Stimulated activated CD4-positive, alpha-beta T cell treated with anti-CD3 and anti-CD28 coated beads, Interleukin-4, amount 100 ng/mL, for 4 hours (primary cell): ENCODE measurements at places on chromosomes 4 and X.

DNA sequence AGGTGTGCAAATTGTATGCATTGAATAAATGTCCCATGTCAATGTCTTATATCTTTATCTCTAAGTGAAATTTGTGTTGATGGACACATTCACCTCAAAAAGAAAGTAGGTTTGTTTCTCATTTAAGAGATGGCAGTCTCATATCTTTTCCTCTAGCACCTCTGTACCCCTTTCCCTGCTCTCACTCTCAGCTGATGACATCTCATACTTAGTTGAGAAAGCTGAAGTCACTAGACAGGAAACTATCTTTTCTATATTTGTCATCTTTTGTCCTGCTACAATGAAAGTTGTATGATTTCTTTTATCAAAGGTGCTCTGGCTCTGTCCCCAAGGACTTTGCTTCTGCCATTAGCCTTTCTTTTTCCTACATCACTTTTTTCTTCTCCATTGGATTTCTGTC lies 84.0 kb upstream of the GRPR start:
- DNase-seq: no peak

DNA sequence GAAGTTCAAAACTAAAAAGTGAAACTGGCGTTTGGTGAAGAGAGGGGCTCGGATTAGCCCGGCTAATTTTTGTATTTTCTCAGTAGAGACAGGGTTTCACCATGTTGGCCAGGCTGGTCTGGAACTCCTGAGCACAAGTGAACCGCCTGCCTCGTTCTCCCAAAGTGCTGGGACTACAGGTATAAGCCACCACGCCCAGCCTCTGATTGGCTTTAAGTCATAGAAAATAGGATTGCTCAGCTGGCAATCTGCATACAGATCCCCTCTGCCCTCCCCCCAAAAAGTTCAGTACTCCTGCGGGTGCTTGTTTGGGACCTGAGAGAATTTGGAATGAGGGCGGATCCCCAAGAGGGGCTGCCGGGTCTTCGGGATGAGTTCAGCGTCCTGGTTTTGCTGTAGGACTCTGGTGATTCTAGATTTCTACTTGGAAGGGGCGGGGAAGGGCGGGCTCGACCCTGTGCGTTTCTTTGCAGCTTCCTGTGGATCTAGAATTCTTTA lies 537 bp upstream of the PRKX start:
- DNase-seq: no peak

GRCh38 chr4:166655231-166655630 lies 579.1 kb downstream of the SPOCK3 start:
- DNase-seq: no peak

DNA sequence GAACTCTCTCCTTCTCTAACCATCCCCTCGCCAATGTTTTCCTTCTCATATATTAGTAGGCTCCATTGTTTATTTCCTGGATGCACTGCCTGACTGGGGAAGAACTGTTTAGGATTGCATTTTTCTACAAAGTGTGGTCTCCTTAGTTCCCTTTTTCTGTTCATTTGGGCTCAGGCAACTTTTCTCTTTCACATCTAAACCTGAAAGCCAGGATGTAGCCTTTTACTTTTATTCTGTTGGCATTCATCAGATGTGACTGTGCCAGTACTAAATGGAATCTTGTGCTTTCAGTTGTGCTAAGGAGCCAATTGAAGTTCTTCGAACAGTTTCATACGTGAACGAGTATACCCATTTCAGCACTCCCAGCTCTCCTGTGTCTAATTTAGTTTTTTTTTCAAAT lies 59.8 kb downstream of the DDIT4L start:
- no peak for DNase-seq

DNA sequence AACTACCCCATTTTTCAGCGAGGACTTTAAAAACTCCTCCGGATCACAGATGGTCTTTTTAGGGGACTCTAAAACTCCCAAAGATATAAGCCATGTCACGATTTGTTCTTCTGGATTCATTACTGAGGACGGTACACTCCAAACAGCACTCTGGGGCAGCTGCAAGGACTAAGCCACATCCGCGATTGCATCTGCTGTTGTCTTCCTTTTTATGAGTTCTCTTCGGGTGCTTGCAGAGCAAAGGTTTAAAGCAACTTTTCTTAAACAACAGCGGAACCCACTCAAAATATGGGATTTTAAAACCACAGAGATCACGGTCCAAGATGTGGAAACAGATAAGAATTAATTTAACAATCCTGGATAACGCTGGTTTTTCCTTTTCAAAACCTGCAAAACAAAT lies at the start of gene ARHGEF6:
TSS of gene ARHGEF6 (minus strand) at position 170 of the 400 bp plus-strand sequence. CDS start at position 120, 50 bp downstream.
- no peak for DNase-seq

GRCh38 chr4:142092941-142093340 lies 456.6 kb downstream of the IL15 start:
- DNase-seq: no peak

DNA sequence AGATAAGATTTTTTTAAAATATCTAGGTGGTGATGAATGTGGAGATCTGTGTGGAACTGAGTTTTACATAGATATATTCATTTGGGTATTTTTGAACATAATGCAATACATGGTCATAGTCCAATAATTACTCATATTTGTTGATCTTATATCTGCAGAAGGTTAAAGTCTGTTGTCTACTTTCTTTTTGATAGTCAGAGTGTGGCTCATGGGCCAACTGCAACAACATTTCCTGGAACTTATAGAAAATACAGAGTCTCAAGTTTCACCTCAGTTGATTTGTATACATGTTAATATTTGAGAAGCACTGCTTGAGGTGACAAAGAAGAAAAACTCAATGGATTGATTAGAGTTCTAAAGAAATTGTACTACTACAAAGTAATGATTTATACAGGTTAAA lies 408.4 kb downstream of the ARAP2 start:
- DNase-seq: no peak

GRCh38 chr4:105623099-105623498 lies 70.7 kb downstream of the ARHGEF38 start:
- no peak for DNase-seq

DNA sequence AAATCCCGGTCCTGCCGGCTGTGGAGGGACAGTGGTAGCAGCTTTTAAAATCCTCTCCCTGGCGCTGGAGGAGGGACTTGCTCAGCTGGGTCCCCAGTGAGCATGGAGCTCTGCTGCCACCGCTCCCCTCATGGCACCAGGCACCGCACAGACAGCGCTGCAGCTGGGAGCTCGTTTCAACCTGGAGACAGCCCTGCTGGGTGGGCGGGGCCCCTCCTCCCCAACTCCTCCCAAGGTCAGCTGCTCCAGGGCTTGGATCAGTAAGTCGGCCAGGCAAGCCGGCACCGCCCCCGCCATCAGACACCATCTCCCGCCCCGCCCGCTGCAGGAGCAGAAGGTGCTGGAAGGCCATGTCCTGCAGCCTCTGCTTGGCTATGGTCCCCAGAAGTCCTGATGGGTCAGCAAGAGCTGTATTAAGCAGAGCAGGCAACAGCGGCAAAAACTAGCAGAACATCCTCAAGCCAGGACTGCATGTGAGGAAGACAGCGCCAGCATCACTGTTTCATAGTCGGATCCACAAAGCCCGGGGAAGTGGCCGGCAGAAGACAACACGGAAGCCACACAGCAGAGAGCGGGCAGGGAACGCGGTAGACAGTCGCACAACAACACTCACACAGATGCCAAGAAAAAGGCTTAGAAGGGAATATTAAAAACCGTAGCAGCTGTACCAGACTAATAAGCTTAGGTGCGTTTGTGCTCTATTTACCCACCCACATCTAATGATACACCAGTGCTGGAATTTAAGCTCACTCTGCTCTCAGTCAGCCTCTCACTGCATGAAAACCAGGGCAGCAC lies 16.2 kb downstream of the ZFYVE28 start:
- peak; percentile 28 for DNase-seq

DNA sequence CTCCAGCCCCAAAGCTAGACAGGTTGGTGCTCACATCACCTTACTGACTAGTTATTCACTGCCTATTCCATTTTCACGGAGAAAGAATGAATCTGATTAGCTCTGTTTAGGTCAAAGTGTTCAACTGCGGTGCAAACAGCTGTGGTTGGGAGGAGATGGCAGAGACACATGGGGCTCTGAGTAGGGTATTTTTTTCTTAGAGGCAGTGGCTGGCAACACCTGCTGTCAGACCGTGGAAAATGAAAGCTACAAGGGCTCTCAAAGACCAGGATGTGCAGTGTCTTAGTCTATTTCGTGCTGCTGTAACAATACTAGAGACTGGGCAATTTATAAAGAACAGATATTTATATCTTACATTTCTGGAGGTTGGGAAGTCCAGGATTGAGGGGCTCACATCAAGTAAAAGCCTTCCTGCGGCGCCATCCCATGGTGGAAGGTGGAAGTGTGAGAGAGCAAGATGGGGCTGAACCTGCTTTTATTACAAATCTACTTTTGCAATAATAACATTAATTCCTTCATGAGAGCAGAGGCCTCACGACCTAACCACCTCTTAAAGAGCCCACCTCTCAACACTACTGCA lies 10.6 kb downstream of the NYX start:
- DNase-seq: no peak

- no peak for DNase-seq
Measured at GRCh38 chrX:64198036-64198435, 7.5 kb downstream of the AMER1 start.

- no peak for DNase-seq
Measured at GRCh38 chr4:132297346-132297745, 851.7 kb upstream of the PCDH10 start.

DNA sequence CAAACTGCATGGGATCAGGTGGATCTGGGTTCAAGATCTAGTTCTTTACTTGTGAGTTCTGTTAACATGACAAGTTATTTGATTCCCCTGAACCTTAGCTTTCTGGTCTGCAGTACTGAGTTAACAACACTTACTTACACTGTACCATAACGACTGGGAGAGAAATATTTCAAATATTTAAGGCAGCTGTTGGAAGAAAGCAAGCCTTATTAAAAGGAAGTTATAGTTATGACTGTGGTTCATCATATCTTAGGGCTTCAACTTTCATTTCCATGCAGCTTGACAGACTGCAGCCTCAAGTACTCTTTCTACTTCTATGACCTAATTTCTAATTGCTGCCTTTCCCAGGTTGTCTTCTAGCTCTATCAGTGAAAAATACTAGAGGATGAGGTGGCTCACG lies 40.0 kb upstream of the PDGFRA start:
- no peak for DNase-seq

DNA sequence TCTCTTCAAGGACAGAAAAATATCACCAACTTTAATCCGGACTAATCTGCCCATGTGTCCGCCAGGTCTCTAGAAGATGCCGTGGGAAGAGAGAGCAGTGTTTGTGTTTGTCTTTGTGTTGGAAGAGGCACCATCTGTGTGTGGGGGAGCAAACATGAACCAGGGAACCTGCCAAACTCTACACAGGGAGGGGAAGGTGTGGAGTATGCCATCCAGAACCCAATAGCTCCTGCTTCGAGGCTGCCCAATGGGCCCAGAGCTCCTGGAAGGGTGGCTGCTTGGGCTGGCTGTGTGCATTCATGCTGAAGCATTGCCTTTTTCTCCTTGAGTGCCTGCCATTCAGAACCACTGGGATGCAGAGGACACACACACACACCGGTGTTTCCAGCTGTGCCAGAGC lies 536.2 kb downstream of the MID1IP1 start:
- DNase-seq: no peak

DNA sequence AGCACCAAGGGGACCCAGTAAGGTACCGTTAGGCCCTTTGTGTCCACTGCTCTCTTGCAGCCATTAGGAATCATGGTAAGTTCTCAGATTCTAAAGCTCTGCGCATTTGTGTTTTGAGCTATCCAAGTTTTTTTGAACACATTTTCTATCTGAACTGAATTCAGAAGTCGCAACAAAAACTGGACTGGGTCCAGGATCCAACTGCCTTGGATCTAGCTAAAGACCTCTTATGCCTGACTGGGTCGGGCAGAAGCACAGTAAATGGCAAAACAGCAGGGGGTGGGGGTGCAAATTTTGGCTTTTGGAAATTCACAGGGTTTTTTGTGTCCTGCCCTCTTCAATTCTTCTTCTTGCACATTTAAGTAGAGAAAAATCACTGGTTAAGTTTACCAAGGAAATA lies 30.0 kb downstream of the RCHY1 start:
- DNase-seq: no peak

DNA sequence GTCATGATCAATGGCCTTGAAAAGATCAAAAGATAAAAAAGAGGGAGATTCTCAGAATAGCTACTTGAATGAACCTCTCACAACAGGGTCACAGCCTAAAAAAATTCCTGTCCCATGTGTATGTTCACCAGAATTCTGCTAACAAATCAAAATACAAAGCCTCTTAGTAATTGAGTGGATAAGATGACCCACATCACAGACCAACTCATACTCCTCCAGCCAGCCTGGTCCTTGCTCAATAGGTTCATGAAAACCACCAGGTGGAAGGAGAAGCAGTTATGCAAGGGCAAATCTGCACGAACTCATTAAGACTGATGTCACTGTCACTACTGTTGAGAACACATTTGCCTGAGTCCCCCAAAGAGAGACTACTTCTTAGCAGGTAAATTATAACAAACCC lies 21.5 kb downstream of the WDFY3 start:
- DNase-seq: no peak

DNA sequence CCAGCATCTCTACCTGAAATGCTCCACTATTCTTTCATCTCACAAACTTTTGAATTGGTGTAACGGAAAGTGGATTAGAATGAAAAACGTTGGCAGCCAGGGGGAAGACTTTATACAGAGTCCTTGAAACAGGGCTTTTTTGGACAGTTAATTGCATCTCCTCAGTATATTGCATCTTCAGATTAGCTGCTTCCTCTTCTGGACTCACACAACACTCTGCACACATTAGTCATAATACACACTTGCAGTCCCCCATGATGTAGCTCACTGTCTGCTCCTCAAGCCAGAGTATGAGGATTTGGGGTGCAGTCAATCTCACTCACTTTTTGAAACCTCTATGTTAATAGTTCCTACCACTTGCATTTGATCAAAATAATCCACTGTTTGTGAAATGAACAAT lies 101.0 kb downstream of the ADGRA3 start:
- no peak for DNase-seq

DNA sequence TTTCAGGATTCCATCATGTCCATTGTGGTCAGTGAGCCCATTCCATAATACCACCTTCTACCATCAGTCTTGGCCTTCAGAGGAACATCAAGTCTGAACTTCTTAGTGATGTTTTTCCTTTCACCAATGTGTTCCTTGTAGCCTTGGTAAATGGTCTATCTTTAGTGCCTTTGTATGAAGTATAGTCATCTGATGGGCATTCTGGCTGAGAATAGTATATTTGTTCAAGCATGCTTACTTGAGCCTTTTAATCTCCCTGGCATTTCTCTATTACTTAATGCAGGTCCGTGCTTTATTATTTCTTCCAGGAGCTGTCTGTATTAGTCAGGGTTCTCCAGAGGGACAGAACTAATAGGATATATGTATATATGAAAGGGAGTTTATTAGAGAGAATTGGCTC lies 99.7 kb downstream of the TLL1 start:
- no peak for DNase-seq

GRCh38 chr4:34289489-34289888 lies 1954.8 kb downstream of the ARAP2 start:
- no peak for DNase-seq
